ENCODE measurements at places on chromosomes 1 and 21. TPM values are rescaled to one million over a fixed set of nuclear protein-coding genes. Genes with fewer than 3 reads are reported as not detected.

The MYOM3 gene
- under 0.01 TPM for total RNA-seq

The TEX38 gene
- total RNA-seq, result not detected

The SPATA21 gene
- not detected for total RNA-seq

The DMRTA2 gene
- 0.32 TPM for total RNA-seq

The DLGAP3 gene
- total RNA-seq, result under 0.01 TPM

The MEX3A gene
- 1.9 TPM for total RNA-seq

The CD53 gene
- not detected for total RNA-seq

The CD55 gene
- 29.4 TPM for total RNA-seq

The CELA3A gene
- total RNA-seq, result not detected

DNA sequence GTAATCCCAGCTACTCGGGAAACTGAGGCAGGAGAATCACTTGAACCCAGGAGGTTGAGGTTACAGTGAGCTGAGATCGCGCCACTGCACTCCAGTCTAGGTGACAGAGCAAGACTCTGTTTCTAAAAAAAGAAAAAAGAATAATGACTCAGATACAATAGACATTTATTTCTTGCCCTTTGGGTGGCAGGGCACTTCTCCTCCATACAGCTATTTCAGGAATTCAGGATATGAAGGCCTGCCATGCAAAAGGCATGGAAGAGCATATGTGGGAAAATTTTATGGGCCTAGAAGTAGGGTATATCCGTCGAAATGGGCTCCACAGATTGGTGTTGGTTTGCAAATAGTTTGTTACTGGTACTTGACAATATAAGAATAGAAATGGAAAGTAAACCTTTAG lies 20.2 kb upstream of the POGZ start:
- no peak for DNase-seq

DNA sequence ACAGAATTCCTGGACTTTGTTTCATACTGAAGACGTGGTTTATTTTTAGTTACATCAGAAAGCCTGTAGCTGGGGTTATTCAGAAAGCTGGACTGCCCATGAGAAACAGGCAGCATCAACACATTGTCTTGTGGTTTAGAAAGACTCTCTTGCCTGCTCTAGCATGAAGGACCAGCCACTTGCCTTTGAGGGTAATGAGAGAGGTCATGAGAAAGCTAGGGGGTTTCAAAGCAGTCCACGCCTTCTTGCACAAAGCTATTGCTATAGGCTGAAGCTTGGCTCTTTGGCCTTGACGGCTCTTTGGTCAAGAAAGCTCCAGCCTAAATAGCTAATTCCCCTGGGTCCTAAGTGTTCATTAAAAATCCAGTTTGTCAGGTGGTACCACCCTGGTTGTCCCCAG lies 208.1 kb downstream of the PRDM2 start:
- DNase-seq, result no peak

- DNase-seq, result no peak
Measured at GRCh38 chr1:20362856-20363255, 72.2 kb downstream of the VWA5B1 start.

DNA sequence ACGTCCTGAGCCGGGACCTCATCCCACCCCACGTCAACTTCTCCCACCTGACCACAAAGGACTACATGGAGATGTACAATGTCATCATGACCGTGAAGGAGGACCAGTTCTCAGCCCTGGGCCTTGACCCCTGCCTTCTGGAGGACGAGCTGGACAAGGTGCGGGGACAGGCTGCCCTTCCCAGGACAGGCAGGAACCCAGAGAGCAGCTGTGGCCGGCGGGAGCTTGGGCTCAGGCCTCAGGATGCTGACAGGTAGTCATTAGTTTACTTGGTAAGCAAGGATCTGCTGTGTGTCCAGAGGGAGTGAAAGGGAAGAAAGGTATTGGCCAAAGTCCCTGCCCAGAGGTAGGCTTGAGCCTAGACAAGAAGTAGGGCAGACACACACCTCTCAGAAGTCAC lies 17.6 kb upstream of the KCNC4 start:
- no peak for DNase-seq

DNA sequence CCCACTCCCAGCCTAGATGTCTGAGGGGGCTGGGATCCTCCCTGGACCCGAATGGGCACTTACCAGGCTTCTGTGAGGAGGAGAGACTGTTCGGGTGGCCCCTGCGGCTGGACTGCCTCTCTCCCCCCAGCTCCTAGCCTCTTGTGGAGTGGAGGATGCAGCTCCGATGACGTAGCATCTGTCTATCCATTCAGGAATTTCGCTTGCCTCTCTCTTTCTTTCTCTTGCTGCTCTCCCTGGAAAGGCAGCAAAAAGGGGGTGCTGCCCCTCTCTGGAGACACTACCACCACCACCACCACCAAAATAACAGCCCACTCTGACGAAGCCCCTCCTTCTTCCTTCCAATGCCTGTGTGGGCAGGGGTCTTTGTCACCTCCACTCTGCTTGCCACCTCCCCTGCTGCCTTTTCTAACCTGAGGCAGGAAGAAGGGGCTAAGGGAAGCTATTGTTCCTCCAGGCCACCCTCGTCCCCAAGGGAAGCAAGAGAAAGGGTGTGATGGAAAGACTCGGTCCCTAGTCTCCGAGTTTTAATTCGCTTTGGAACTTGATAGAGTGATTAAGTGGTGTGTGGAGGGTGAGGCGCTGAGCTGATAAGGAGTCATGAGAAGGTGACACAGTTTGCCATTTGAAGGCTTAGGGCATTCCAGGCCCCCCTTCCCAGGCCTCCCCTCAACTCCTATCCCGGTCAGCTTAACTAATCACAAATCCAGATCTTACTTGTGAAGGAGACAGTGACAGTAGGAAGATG lies 60.5 kb downstream of the RHBG start:
- no peak for DNase-seq

DNA sequence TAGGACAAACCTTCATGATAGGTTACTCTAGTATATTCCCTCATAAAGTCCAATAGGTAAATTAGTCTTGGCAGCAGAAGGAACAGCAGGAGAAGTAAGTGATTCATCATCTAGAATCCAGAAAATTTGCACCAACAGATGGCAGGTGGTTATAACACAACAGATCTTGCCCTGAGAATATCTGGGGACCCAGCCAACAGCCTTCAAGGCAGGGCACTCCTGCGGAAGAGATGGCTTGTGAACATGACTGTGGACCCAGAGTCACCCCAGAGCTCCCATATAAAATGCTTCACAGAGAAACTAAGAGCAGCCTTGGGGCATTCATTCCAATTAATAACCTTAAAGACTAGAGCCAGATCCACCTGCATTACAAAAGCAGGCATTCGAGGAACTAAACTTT lies 7.9 kb upstream of the PLA2G2C start:
- DNase-seq, result no peak

- DNase-seq, result peak; percentile 22
Measured at GRCh38 chr1:235791532-235792060, 75.1 kb downstream of the LYST start.

DNA sequence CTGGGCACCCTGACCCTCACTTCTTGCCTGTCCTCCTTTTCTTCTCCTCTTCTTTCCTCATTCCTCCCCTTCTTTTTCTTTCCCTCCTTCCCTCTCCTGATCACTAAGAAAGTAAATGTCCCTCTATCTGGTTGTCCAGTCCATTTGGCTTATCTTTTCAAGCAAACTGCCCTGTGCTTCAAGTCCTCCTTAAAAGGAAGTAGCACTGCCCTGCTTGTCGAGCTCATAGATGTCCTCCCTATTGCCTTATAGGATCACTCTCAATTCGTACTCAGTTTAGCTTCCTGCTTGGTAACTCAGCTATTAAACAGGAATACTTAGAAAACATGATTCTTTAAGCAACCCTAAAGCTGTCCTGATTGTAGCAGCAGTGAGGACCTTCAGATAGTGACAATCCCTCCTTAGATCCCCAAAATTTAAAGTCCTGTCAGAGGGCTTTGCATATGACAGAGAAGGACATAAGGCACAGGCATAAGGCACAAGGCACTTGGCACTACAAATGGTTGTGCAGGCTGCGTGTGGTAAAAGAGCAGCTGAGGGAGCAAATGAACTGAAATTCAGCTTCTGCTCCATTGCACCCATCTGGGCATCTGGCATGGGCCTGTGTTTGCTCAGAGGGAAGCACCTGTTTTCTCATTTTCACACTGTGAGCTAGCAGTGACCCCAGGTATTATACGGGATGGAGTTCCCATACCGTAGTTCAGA lies 26.1 kb upstream of the SLAMF6 start:
- no peak for DNase-seq

DNA sequence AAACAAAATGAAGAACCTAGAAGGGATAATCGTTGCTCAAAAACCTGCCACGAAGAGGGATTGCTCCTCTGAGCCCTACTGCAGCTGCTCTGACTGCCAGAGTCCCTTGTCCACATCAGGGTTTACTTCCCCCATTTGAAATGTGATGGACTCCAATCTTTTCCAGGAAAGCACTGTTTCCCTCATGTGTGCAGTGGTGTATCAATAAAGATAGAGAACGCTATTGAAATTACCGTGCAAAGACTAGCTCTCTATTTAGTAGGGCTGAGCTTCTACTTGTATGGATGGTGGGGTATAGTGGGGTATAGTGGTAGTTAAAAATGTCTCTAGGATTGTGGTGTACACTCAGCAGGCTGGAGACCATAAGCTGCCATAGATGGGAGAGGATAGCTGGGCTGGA lies 3.7 kb downstream of the TMCO2 start:
- DNase-seq, result no peak

- DNase-seq, result no peak
Measured at GRCh38 chr1:228346731-228347130, 59.9 kb downstream of the TRIM11 start.

- DNase-seq, result peak; percentile 25
Measured at GRCh38 chr21:38645282-38645681, 147.0 kb upstream of the ERG start.

DNA sequence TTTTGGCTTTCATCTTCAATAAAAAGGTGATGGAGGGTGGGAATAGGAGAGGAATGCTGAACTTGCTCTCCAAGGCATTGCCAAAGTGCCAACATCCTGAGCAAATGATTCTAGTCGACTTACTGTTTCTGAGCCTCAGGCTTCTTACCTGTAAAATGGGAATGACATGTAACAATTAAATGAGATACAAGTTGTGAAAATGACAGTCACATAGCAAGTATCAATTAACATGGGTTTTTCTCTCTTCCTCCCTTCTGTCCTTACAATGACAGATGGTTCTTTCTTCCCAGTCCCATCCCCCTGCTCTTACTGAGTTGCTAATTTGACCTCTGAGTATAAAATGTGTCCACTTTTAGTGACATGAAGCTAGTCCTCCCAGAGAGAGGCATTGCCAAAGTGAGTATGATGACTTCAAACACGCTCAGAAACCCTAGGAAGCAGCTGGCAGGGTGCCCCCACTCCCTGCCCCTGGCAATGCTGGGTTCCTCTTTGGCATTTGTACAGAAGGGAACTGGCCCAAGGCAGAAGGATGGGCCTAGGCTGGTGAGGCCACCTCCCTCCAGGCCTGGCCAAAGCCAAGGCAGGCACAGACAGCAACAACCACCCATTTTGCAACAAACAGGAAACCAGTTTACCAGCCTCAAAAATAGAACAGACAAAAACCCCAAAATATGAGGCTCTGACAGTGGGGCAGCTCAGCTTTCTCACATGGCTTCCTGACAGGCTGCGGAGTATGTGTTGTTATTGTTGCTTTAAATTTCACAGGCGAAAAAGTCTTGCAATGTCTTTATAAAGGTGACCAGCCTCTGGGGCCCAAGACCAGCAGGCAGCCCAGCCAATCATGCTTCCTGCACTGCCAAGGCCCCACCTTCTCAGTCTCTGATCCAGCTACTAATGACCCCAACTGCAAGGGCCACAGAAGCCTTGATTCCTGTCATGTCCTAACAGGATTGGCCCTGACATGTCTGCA lies 115.9 kb downstream of the HIVEP3 start:
- DNase-seq, result no peak

DNA sequence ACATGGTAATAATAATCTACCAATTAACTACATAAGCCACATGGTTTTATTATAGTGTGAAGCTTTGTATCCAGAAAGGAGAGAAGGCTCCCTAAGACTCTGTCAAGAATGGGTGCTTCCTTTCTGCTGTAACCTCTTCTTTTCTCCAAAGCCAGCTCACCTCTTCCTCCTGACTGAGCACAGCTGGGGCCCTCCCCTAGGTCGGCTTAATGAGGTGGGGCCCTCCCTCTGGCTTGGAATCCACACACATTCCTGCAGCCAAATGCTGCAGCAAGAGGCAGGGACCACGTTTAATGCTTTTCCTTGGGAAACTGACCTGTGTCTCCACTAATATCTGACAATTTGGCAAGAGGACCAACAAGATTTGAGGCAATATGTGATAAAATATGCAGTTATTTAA lies 94.8 kb downstream of the DSCAM start:
- DNase-seq, result no peak

GRCh38 chr1:100313382-100313781 lies 38.9 kb upstream of the CDC14A start:
- DNase-seq, result no peak

DNA sequence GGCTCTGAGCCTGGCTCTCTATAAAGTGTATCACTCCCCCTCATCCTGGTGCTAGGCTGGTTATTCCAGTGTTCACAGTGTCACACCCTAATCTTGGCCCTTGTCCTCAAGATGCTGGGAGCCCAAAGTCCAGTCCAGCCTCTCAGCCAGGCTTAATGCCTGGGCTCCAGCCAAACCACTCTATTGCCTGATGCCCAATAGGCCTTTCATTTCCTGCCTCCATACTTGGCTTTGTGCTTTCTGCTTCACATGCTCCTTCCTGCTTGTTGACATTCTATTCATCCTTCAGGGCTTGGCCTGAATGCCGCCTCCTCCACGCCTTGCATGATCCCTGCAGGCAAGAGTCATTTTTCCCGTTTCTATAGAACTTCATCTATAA lies 1.7 kb downstream of the KLHDC8A start:
- DNase-seq, result peak; percentile 37

- peak; percentile 54 for DNase-seq
Measured at GRCh38 chr1:171185091-171185490, at the start of gene FMO2. TSS of gene FMO2 (plus strand) at chr1:171185300. CDS start at chr1:171185714, 414 bp downstream.

GRCh38 chr1:105585791-105586190 lies 1470.7 kb upstream of the PRMT6 start:
- no peak for DNase-seq

GRCh38 chr1:111672331-111672730 lies 52.7 kb downstream of the RAP1A start:
- peak; percentile 41 for DNase-seq

- no peak for DNase-seq
Measured at GRCh38 chr1:241034203-241034936, 322.6 kb downstream of the RGS7 start.

All from fibroblast of villous mesenchyme (primary cell).